ENCODE measurements at places on chromosomes 2 and 18.

DNA sequence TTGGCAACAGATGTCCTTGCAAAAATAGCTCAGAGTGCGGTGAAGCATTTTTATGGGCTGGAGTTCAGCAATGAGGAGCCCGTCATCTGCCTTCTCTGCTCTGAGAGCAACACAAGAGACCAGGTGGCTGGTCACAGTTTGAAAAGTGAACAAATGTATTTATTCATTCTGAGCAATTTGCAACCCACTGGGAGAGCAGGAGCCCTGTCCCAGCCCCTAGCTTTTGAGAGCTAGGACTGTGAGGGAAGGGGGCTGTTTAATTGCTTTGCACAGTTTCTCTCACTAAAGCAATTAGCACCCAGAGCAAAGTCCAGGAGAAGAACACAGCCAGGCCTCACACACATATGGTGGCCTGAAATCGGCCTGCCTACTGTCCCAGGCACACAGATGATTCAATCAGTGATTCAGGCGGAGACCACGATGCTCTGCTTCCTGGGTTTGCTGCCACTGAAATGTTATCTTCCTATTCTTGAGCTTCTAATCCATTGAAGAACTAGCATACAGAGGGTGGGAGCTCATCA, 646.1 kb upstream of the ACVR2A start:
- DNase-seq, result peak; percentile 14

DNA sequence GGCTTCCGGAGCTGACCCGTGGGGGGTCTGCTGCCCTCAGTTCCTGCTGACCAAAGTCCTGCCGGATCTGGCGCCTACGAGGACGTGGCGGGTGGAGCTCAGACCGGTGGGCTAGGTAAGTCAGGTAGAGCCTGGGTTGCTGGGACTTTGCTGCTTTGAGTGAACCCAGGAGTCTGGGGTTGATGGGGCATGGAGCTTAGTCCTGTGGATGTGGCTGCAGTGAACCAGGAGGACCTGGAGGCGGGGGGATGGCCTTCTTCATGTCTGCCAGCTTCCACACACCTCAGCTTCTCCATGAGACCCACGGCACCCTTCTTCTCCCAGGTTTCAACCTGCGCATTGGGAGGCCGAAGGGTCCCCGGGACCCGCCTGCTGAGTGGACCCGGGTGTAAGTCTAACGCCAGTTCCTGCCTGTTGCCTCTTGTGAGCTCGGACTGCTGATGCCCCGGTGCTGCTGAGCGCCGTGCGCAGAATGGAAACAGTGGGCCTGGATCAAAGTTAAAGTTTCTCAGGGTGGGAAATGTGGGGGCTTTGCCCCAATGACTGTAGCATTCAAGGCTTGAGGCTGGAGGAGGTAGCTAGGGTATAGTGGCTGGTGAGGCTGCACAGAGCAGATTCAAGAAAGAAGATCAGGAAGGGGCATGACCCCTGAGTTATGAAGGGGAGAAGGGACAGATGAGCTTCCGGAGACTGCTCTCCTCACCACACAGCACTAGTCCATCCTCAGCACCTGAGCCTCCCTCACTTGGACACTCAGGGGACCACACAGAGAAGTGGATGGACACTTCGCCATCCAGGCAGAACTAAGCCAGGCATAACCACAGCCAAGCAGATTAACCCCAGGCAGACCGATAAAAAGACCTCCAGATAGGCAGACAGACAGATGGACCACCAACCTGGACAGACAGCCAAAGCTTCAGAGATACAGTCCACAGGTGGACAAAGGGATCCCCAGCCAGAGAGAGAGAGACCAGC, 17.3 kb downstream of the PTPN18 start:
- DNase-seq, result peak; percentile 41

GRCh38 chr2:70733646-70734180, 34.3 kb downstream of the ADD2 start:
- no peak for DNase-seq

DNA sequence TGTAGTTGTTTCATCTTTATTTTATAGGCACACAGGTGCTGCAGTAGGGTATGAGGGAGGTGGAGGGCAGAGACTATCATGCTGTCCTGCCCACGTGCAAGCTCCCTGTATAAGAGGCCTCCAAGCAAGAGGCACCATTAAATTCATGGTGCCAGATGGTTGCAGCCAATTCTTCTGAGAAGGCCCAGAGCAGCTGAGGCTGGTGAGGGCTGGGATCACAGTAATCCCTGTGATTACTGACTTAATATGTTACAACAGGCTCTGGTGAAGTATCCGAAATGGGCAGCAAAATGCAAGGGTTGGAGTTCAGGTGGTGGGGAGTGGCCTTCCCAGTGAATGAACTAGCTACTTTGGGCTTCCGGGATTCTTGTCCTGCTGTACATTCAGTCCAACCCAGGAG, 191.9 kb upstream of the SMAD2 start:
- no peak for DNase-seq

GRCh38 chr2:129396980-129397599, 582.4 kb upstream of the RAB6C start:
- peak; percentile 33 for DNase-seq

DNA sequence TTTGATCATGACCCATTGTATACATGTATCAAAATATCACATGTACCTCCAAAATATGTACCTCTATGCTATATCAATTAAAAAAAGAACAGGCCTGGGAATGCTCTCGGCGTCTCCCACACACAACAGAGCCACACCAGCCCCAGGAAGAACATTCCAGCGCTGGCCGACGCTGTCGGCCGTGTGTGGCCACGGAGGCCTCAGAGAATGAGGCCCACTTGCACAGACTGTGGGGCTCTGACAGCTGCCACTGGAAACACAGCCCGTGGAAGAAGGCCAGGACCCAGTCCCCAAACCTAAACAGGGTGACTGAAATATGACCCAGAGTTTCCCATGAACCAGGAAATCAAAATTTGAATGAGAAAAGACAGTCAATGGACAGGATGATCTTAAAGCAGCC, 69.7 kb downstream of the EIPR1 start:
- DNase-seq, result no peak

- no peak for DNase-seq
Observed at GRCh38 chr2:11022064-11022463, 110.3 kb downstream of the KCNF1 start.
